ENCODE measurements at places on chromosomes 1 and 21.

DNA sequence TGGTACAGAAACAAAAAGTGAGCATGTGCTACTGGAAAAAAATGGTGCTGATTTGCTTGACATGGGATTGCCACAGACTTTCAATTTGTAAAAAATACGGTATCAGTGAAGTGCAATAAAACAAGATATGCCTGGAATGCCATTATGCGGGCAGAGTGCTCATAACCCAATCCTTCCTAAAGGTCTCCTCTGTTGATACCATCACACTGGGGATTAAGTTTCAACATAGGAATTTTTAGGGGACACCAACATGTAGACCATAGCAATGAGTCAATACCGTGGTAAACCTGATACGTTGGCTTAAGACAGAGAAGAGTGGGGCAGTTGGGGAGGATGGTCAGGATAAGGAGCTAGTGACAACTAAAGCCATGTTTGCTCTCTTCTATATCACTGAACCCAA, 20.5 kb downstream of the MX1 start:
- DNase-seq, result no peak

GRCh38 chr1:58107943-58108342, 438.6 kb downstream of the OMA1 start:
- DNase-seq, result no peak

DNA sequence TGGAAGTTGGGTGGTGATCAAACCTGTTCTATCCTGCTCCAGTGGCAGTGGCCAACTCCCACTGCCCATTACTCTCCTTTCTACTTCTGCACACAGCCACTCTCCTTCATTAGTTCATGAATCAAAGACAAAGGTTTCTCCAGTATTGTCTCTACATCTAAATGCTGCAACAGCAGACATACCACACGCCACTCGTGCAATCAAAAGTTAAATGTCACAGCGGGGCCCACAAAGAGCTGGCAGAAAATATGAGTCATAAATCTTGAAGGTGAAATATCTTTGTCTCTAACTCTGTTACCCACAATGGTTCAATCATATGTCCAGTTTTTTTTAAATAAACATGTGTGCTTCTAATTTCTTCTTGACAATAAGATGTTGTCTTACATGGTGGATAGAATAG, 13.3 kb downstream of the APCS start:
- DNase-seq, result no peak

DNA sequence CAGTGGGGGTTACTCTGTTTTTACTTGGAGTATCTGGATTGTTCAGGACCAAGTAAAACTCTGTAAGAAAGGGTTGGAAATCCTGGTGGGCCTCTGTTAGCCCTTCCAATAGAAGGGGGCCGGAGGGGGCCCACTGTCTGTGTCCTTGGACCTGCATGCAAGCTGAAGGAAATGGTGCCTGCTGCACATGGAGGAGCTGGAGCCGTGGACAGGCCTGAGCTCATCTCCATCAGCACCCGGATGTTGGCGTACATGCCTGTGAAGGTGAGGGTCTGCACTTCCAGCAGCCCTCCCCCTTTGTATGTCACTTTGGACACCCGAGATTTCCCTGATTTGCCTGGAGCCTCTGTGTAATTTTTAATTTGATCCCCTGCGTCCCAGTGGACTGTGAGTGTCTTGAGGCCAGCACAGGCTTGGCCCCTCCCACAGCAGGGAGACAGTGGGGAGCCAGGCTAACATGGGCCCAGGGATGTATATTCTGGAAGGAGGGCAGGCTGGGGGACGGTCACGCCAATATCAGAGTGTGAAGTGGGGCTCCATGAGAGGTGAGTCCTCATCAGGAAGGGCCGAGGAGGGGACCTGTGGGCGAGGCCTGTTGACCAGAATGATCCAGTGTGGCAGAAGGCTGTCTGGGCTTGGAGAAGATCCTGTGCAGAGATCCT, 16.8 kb downstream of the GALNT2 start:
- no peak for DNase-seq

DNA sequence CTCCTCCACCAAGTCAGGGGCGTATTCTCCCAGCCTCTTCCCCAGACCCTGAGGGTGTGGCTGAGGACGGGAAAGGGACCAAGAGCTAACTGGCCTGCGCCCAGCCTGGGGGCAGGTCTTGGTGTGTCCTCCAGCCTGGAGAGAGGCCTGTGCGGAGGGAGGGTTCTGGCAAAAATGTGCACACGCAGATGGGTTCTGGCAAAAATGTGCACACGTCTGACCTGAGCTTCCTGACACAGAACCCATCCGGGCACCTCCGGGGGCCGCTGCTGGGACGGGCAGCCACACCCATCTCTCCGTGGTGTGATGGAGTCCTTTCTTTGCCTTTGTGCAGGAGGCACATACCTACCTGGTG, 23.1 kb upstream of the PKP1 start:
- DNase-seq, result no peak

GRCh38 chr1:240693844-240694243, 81.9 kb upstream of the GREM2 start:
- no peak for DNase-seq

DNA sequence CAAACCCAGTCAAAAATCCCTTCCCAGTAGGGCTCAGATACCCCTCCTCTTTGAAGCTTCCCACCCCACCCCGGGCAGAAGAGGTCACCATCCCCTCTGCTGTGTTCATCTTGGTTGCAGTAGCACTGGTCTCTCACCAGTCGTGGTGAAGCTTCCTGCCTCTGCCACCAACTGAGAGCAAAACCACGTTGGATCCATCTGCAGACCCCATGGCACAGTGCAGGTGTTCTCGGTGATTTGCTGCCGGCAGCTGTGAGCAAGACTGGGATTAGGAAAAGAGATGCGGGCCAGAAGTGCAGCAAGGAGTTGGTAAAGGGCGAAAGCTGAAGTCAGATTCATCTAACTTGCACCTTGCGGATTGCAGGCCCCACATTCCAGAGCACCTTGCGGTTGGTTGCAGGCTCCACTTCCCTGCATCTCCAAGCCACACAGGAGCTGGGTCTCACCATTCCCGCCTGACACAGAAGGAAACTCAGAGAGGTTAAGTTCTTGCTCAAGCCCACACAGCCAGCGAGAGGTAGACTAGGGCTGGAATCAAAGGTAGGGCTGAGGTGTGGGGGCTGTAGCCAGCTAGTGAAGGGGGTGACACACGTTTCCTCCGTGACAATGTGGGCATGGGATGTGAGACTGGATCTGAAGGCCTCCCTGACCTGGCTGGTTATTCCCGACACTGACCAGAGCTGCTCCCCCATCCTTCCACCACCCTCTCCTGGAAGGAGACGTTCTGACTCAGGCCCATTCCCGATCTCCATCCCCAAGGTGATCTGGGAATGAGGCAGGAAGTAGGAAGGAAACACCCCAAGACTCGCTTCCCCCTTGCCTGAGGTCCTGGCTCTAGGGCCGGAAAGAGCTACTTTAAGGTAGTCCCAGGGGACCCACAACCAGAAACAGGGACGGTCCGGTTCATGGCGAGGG, 3.3 kb upstream of the FAM110D start:
- no peak for DNase-seq

DNA sequence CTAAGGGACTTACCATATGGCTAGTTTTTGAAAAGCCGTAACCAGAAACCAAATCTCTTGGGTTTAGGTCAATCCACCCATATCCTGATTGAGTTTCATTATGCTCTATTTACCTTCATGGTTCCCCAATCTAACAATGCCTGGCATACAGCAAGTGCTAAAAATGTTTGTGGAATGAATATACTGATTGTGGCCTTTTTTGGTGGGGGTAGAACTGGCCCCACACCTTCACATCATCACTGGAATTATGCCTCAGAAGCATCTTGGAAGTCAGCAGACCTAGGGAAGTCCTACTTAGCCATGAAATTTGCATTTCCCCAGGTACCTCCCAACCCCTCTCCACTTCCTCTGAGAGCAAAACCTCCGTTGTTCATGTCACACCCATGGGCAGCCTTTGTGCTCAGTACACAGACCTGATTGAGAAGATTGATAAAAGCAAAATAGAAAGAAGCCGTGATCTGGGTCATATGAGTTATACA, 17.8 kb upstream of the SLAMF1 start:
- DNase-seq, result no peak

DNA sequence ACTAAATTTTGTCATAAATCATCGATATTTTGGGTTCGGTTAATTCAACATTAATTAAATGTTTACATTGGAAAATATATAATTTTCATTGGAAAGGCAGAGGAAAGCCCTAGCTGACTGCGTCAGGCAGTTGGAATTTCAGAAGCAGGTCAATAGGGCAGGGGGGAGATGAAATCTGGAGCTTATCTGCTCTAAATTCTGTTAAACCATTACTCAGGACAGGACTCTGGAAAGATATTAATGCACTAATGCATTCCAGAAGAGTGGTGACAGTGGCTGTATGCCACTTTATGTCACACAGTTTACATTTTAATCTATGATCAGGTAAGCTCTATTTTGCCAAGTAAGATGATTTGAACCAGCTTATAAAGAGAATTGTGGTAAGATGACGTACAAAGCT, 153.0 kb upstream of the B3GALT2 start:
- no peak for DNase-seq

DNA sequence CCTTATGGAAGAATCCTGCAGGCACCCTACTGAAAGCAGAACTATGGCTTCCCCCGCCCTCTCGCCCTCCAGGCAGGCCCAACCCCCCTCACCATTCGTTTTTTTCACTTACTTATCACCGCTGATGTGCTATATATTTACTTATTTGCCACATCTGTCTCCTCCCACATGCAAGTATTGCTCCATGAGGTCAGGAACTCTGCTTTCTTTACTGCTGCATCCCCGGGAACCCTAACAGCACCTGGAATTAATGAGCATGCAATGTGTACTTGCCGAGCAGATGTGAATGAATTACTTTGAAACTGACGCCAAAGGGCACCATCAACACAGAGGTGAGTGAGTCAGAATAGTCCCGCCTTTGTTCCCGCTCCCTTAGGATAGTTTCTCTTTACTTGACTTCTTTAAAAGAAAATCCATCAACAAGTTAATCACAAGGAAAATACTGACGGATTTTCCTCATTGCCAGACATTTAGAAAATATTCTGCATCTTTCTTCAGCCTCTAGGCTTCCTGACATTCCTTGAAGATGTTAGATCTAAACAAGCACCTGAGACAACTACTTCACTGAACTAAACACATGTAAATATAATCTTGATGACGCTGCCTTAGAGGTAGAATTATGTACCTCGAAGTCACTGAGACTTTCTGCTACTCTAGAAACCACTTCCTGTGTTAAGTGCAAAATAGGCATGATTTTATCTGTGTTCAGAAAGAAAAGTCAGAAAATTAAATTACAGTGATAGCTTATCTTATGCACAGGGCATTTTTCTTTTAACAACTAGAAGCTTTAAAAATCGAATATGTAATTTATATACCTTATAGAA, 17.5 kb upstream of the RAB4A start:
- peak; percentile 15 for DNase-seq

DNA sequence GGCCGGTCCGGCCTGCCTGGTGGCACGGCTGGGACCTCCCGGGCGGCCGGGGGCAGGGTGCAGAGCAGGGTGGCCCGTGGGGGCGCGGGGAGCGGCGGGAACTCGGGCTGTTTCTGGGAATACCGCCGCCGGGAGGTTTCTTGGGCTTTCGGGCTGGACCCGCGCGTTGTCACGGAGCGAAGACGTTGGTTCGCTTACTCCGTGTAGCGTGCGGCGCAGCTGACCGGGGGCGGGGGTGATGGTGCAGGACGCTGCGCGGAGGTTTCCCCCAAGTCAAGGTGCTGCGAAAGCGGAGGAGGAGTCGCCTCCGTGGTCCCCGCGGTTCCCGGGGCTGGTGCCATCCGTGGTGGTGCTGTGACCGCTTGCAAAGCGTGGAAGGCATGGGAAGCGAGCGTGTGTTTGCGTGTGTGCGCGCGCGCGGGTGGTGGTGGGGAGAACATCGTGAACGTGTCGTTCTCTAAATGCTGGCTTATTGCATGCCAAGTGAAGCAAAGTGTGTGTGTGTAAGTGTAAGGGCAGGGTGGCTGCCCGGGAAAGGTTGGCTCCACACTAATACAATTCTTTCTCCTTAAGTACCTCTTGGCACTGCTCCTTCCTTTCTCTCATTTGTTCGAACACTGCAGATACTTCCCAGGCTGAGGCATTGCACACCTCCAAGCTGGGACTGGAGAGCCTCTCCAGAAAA, 1.1 kb downstream of the RYR2 start:
- peak; percentile 17 for DNase-seq

DNA sequence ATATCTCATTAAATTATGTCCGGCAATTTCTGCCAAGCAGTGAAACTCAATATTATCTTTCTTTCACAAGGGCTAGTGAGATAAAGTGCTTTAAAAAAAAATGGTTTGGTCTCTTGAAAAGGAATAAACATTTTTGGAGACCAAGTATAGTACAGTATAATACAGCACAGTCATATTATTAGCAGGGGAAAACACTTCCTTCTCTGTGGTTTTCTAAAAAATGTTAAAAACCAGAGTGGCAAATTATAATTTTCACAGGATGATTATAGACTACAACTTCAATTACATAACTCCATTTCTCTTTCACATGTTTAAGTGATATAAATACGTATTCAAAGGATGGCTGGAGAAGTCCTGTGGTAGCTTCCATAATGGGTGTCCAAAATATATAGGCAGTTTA, 170.3 kb upstream of the DMRTA2 start:
- no peak for DNase-seq

DNA sequence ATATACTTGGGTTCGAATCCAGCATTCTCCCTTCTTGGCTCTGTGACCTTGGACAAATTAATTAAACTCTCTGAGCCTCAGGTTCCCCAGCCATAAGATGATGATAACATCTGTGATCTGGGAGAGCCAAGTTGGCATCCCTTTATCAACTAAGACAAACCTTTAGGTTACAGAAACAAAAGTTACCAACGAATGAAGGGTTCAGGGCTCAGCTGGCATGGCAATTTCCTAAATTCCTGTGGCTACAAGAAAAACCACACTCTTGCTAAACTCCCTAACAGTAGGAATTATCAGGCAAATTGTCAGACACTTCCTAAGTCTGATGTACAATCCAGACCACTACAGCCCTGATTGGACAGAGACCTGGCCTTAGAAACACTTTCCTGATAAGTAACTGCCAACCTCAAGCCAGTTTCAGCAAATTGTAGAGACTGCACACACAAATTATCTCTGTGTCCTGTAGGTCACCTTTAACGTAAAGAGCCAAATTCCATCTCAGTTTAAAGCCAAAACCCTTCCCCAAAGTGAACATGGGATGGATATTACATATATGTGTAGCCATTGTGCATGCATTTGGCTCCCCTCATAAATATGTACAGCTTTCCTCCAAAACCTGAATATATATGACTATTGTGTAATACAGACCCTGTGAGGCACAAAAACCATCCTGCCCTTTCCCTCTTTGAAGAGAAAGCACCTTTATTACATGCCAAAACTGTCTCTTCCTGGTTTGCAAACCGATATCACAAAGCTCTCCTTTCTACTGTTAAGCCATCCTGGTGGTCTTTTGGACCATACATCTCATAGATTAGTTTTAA, 39.5 kb upstream of the EDARADD start:
- no peak for DNase-seq

- DNase-seq, result no peak
Measured at GRCh38 chr1:243554686-243555085, 295.4 kb downstream of the AKT3 start.

GRCh38 chr1:91763252-91763651, 122.7 kb downstream of the TGFBR3 start:
- DNase-seq, result no peak

Data from progenitor cell of endocrine pancreas (in vitro differentiated cells).